ENCODE measurements at places on chromosomes 6 and 20.
A peak's percentile ranks its signal among the peaks of the same experiment; 100 is the strongest.

- DNase-seq: no peak
Measured at GRCh38 chr6:3376064-3376463, 80.8 kb downstream of the SLC22A23 start.

DNA sequence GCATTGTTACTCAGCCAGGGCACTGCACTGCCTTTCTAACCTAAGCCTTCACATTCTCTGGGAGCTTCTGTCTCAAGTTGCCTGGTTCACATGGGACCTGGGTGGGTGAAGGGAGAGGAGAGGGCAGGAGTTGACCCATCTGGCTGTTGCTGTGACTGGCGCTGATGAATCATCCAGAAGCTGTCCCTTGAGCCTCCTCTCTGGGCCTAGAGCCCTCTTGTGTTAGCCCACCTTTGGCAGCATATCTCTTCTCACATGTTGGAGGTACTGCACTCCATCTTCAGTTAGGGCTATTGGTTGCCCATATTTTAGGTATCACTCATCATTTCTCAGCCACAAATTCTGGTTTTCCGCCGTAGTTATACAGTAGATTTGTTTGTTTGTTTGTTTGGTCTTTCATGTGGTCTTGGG is 19.8 kb downstream of the XRN2 start:
- DNase-seq: peak; percentile 46

DNA sequence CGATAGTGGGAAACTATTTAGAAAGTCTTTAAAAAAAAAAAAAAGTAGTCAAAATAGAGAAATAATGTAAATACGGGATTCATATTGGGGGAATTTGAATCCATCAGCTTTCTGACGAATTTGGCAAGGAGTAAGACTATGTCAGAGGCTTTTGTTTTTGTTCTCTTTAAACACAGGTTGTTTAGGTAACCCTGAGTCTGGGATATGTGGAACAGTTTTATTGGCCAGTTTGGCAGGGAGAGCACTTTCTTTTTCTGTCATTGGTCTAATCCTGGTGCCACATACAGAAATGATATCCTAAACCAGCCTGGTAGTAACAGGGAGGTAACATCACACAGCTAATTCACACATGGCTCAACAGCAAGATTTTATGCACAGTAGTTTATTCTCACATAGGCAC is 27.7 kb downstream of the HAO1 start:
- DNase-seq: no peak

- no peak for DNase-seq
Measured at GRCh38 chr6:53199156-53199555, 50.5 kb upstream of the GCM1 start.

GRCh38 chr6:13711324-13711732 is 307 bp downstream of the RANBP9 start:
- DNase-seq: peak; percentile 77

Measured in EL (cell line).